ENCODE measurements at places on chromosomes 1 and 21.
A peak's percentile ranks its signal among the peaks of the same experiment; 100 is the strongest.

GRCh38 chr1:159439422-159439821 lies at the start of gene OR10J1:
OR10J1 (plus strand) TSS chr1:159439722; CDS start chr1:159439792, 70 bp downstream.
- DNase-seq = no peak

DNA sequence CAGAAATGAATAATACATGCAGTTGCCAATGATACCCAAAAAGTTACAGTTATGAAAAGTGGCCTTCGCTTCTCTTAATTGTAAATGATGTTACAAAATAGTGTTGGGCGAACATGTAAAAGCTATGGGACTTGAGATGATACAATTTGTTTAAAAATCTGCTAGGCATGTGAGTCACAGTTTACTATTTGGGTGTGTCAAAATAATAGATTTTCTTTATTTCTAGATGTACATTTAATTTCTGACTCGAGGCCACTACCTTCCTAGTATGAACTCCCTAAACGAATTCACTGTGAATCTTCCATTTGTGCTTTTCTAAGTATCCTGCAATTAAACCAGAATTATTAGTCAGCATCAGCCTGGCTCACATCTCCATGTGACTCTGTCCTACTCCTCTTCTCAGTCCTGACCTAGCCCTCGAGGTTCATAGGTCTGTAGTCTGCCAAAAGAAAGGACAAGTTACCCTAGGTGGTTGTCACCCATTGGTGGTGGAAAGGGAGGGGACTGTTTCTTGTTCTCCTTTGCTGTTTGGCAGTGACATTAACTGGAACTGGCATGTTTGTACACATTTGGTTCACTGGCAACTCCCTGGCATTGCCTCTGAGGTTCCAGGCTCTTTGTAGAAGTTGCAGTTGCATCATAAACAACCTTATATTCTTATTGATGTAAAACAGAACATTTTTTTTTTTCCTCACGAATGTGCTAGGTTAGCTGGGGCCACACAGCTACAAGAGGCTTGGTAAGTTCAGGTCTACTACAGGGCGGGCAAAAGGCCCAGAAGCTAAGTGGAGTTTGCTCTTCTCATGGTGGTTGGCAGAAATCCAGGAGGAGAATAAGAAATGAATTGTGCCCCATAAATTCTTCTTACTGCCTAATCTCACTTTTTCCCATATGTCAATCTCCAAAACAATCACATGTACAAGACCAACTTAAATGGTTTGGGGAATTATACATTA lies 746.5 kb upstream of the ADAMTS5 start:
- no peak for DNase-seq

DNA sequence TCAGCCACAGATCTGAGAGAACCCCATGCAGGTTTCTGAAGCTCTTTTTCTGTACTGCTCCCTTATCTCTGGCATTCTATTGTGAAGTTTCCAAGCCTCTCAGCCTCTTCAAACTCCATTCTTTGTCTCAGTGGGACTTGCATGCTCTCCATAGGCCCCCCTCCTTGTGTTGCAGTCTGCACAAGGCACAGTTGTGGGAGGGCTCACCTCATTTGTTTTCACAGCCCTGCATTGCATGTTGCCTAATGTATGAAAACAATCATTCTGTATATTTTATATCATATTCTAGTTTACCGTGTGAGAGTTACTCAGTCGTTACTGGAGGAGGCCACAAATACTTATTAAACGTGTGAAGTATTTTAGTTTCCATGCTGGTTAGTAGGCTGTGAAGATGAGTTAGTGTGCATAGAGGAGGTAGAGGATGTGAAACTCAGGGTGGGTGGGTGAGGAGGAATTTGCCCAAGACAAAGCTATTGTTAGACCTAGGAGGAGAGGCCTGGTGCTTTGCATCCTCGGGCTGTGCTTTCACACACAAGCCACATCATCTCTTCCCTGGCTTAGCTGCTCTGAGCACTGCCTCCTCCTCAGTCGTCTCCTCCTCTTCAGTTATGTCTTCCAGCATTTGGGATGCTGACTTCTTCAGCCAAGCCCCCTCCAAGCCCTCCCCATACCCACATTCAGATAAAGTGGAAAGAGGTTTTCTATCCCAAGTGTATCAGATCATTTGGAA lies 7.8 kb upstream of the CHI3L2 start:
- no peak for DNase-seq

DNA sequence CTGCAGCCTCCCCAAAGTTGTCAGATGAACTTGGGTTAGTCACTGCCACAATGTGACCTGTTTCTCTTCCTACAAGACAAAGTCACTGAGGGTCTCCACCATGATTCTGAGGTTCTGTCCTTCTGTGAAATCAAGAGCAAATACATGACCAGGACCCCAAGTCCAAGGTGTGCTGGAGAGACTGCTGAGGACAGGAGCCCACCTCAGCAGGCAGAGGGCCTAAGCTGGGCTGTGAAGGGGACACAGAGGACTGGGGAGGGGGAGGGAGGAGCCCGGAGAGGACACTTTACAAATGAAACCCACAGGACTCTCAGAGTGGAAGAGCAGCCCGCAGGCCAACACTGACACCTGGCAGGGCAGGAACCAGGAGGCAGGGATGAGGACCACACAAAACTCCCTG lies 3.3 kb downstream of the PGLYRP3 start:
- DNase-seq = no peak

DNA sequence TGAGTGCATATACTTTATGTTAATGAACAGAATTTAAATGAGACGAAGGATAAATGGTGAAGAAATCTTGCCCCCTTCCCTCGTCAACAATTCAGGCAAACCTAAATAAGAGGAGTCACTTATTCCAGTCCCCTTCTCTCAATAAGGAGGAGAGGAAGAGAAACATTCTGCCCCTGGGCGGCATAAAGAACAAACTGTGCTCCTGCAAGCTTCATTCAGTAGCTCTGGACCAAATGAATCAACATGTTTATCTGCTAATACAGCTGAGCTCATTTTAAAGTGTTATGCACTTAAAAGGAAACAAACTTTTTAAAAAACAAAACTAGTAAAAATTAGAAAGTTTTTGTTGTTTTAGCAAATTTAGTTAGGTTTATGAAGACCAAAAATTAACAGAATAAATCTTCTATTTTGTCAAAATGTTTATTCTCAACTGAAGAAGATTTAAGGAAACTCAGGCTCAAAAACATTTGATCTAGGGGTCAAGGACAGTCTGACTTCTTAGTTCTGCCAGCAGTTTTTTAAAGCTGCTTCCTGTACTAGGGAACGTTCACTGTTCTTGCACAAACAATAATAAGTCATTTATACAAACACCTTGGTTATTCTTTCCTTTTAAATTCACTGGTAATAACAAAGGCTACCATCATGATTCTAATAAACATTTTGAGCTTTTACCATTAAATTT lies 58.3 kb downstream of the AKT3 start:
- DNase-seq = no peak

- DNase-seq = no peak
Measured at GRCh38 chr1:166090244-166090643, 76.6 kb downstream of the FAM78B start.

DNA sequence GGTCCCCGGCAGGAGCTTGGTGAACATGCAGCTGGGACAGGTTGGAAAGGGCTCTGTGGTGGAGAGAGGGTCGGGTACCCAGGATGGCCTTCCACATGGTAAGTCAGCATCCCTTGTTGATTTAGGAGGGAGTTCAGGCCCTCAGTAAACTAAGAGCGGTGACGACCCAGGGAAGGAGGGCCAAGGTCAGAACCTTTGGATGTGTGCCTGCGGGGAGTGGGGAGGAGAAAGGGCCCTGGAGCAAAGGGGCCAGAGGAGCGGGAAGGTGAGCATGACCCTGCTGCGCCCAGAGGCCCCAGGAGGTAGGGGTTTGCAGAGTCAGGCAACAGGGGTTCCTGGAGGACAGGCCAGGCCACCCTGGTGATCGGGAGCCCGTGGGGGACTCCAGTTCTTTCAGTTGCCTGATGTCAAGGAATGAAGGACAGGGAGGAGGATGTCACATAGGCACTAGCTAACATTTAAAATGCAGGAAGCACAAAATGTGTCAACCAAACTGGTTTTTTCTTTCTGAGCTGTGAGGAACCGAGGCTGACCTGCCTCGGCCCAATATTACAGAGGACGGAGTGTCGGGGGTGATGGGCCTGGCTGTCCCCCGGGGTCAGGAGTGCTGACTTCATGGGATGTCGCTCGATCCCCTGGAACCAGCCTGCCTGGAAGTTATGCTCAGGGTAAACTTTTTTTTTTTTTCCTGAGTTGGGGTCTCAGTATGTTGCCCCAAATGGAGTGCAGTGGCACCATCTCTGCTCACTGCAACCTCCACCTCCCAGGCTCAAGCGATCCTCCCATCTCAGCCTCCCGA lies 117.4 kb upstream of the SLC45A1 start:
- no peak for DNase-seq

DNA sequence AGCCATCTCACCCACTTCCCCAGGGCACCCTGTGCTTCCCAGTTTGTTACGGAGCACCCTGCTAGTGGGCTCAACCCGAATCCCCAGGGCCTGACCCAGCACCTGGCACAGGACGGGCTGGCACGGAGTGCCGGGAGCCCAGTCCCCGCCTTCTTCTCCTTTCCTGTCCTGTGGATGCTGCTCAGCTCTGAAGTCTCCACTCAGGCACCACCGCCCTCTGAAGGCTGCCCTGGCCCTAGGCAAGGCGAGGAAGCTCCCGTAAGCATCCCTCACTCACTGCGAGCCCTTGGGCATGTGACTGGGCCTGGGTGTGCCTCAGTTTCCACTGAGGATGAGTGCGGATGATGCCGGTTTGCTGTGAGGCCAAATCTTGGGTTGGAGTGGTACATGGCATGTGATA lies 21.8 kb downstream of the SLC1A7 start:
- DNase-seq = no peak

DNA sequence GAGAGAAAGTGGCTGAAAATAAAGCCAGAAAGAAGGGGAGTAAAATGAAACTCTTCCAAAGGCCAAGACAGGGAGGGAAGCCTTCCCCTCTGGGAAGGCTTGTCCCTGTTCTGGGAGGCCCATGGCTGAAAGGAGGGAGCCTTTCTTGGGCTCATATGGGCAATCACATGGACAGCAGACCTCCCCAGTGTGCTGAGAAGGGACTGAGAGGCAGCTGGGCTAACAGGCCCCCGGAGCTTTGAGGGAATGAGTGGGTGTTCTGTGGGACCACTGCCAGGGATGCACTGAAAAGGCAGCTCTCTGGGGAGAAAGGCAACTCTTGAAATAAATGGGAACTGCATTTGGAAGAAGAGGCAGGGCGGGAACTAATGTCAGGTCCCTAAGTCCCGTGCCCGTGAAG lies 39.1 kb downstream of the KANK4 start:
- DNase-seq = no peak

GRCh38 chr1:181662606-181663005 lies 179.3 kb downstream of the CACNA1E start:
- DNase-seq = no peak

- DNase-seq = no peak
Measured at GRCh38 chr1:111417755-111418154, 9.8 kb downstream of the OVGP1 start.

DNA sequence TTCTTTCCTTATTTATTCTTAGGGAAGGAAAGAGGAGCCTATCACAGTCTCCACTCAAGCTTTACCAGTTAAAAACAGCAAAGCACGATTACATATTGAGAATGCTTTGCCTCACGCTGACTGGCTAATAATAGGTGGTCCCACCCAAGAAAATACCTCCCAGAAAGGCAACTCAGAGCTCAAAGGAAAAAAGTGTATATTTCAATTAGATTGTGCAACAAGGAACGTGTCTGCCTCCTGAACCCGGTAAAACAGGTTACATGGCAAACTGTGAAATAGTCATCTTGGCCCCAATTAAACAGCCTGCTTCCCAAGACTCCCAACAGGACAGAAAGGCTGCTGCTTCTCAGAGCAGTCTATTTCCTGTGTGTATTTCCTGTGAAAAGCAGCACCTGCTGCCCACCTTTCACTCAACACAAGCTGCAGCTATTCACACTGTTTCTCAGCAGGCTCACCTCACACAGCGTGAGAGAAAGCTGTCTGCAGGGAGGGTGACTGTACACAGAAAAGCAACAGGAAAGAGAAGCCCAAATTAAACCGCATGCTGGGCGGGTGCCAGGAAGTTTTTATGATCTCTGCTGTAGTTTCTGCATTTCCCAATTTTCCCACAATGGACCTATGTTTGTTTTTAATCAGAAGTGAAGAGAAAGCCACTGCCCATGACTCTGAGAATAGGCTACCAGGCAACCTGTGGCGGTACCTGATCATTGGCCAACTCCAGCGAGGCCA lies 44.0 kb downstream of the URB1 start:
- DNase-seq = peak; percentile 69

DNA sequence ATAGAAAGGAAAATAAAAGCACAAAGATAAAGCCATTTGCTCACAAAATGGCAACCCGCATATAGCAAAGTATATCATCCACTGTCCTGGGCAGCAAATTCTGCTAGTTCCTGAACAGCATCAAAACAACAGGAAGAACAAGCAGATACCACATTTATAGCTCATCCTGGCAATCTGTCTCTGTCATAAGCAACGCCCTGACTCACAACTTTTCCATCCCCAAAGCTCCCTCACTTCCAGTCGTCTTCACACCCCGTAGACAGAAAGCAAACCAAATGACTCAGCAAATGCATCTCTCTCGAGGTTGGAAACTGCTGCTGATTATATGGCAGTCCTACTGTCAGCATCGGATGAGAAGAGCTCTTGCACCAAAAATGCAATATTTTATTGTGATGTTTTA lies 65.8 kb downstream of the AK5 start:
- DNase-seq = peak; percentile 69

GRCh38 chr1:98382586-98382985 lies 278.9 kb upstream of the SNX7 start:
- no peak for DNase-seq

GRCh38 chr1:68328490-68328889 lies 96.2 kb upstream of the WLS start:
- DNase-seq = no peak
